H1 (cell line): ENCODE measurements at places on chromosomes 7 and 10. TPM values are rescaled to one million over a fixed set of nuclear protein-coding genes. Genes with fewer than 3 reads are reported as not detected.

The TES gene
- total RNA-seq: 32.2 and 36.3 TPM in 2 replicates

The CDC14C gene
- not detected in 2 replicates for total RNA-seq

The OR2A5 gene
- total RNA-seq: not detected in 2 replicates

The C7orf57 gene
- 0.27 and 0.56 TPM in 2 replicates for total RNA-seq

The IFIT1B gene
- not detected in 2 replicates for total RNA-seq

The THSD7A gene
- total RNA-seq: 1.2 and 1.6 TPM in 2 replicates

The SCART1 gene
- 0.10 and 0.19 TPM in 2 replicates for total RNA-seq

The TRIM73 gene
- 0.90 and 1.0 TPM in 2 replicates for total RNA-seq

The ACSM6 gene
- 0.27 TPM in 1 of 2 replicates, not detected in the other for total RNA-seq

The SUMF2 gene
- total RNA-seq: 59.2 and 61.9 TPM in 2 replicates

The PPP1R3C gene
- 1.3 and 1.7 TPM in 2 replicates for total RNA-seq

The NKX2-3 gene
- total RNA-seq: not detected in 2 replicates

The NXPH1 gene
- total RNA-seq: 0.40 and 1.0 TPM in 2 replicates

The CCDC172 gene
- total RNA-seq: 1.7 and 3.6 TPM in 2 replicates

The HSPA12A gene
- total RNA-seq: 4.8 and 6.9 TPM in 2 replicates

The MACROH2A2 gene
- 7.8 and 7.9 TPM in 2 replicates for total RNA-seq

The HOGA1 gene
- total RNA-seq: 0.28 and 0.29 TPM in 2 replicates

The ANKRD61 gene
- total RNA-seq: 0.32 and 0.42 TPM in 2 replicates

The HIP1 gene
- 93.0 and 108 TPM in 2 replicates for total RNA-seq

The MSANTD7 gene
- 15.2 and 16.0 TPM in 2 replicates for total RNA-seq

The MARVELD1 gene
- total RNA-seq: 33.1 and 37.3 TPM in 2 replicates

The PNLIPRP2 gene
- 0.21 TPM in 1 of 2 replicates, not detected in the other for total RNA-seq

The MNX1 gene
- 0.39 and 0.52 TPM in 2 replicates for total RNA-seq

The GAD2 gene
- 0.27 and 0.47 TPM in 2 replicates for total RNA-seq

The HECW1 gene
- 10.5 and 12.7 TPM in 2 replicates for total RNA-seq
